Activated T-cell treated with anti-CD3 and anti-CD28 coated beads for 48 hours (primary cell): ENCODE measurements at places on chromosomes 2 and 18.
A peak's percentile ranks its signal among the peaks of the same experiment; 100 is the strongest.

GRCh38 chr18:3879836-3880120 lies 429.8 kb downstream of the TGIF1 start:
- DNase-seq: no peak

DNA sequence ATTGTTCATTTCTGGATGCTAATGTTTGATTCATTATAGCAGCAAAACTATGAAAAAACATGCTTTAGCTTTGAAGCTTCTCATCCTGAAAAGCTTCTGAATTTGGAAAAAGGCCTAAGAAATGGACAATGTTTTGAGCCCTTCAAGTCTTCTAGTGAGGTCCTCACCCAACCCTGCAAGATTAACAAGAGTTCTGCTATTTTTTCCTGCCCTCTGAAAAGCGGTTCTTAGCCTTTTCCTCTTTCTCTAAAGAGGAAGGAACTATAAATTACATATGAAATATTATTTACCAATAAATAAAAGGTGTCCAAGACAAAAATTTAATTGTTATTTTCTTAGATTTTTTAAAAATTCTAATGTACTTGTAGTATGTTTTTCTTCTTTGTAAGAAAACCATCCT lies 19.9 kb upstream of the CDH19 start:
- DNase-seq: no peak

DNA sequence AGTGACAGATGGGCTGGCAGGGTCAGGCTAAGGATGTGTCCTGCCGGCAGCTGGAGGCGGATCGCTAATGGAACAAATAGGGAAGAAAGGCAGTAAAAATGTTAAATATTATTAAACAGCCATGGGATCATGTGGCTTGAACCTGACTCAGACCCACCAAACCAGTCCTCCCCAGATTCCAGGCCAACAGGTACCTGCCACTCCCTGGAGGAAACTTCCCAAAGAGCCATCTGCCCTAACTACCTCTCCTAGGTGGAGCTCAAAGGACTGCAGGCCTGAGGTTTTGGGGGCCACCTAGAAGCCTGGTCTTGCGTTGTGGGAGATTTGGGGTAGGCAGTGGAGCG lies 34.3 kb downstream of the CIB4 start:
- no peak for DNase-seq

GRCh38 chr2:127619877-127620705 lies 25.9 kb upstream of the GPR17 start:
- no peak for DNase-seq

- DNase-seq: no peak
Observed at GRCh38 chr2:73032702-73033097, 38.8 kb downstream of the SFXN5 start.

- no peak for DNase-seq
Observed at GRCh38 chr2:197573608-197574007, 57.7 kb downstream of the MOB4 start.

DNA sequence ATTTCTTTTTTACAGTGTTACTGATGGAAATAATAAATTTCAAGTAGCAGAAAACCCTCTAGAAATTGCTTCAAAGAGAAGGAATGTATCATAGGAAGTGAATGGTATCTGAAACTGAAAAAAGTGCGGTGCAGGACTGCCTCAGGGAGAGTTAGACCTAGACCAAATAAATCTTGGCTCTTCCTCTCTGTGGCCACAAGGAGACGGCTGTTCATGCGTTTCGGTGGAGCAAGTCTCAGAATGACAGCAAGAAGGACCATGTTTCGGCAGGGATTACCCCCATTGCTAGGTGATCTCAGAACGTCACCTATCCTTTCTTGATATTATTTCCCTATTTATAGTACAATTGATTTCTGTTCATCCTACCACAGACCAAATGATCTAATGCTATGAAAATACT lies 522.3 kb downstream of the SOX11 start:
- DNase-seq: no peak

GRCh38 chr2:59892398-59892797 lies 661.1 kb downstream of the BCL11A start:
- no peak for DNase-seq

- DNase-seq: no peak
Observed at GRCh38 chr2:216991563-216991962, 131.7 kb upstream of the TNP1 start.

DNA sequence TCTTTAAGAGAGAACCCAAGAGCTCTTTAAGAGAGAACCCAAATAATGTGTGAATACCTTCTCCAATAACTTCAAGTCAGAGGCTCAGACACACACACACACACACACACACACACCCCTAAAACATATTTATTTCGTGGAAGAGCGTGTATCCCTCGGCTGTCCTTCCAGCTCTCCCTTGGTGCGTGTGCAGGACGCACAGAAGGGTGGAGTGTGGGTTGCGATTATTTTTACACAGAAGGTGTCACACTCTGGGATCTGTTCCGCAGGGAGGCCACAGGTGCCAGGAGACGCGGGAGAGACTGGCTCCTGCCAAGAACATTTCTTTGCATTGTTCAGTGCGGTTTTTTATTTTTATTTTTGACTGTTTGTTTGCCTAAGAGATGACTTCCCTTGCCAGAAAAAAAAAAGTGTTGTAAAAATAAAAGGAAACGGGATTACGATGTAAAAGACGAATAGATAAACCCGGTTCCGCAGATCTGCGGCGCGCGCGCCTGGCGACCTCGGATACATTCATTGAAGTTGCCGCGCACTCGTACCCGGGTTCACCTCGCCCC lies 47.3 kb upstream of the ATP6V1B1 start:
- DNase-seq: no peak

- DNase-seq: peak; percentile 8
Observed at GRCh38 chr2:101038455-101039255, 36.6 kb downstream of the RPL31 start.

- DNase-seq: no peak
Observed at GRCh38 chr2:101267671-101268656, 15.3 kb downstream of the CNOT11 start.

GRCh38 chr2:114056294-114057143 lies 166.6 kb downstream of the ACTR3 start:
- no peak for DNase-seq

DNA sequence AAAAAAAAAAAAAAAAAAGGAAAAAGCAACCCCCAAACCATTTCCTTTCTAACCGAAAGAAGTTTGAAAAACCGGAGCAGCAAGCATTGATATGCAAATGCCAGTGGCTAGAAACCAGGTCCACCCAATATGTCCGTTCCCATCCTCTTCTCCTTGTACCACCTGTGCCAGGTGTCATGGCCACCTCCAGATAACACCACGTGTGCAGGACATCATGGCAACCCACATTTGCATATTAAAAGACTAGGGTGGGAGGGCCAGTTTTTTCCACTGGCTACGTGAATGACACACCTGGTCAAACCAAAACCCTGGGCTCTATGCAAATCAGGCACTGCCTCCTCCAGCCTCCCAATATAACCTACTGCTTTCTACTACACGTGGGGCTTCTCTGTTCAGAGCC lies 303.3 kb upstream of the GULP1 start:
- no peak for DNase-seq

DNA sequence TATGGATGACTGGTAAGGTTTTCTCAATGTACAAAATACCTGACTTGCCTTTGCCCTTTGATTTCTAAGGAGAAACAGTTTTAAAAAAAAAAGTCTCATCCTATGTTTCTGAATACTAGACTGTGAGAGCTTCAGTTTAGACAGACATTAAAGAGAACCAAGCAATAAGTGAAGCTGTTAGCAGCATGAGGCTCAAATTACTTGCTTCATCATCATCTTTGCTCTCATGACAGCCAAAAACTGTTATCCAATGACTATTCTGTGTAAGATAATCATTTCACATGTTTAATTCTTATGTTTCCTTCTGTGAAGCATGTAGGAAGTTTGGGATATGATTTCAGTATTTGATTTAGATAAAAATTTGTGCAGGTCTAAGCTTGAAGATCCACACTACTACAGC lies 129.2 kb downstream of the COMMD1 start:
- no peak for DNase-seq

DNA sequence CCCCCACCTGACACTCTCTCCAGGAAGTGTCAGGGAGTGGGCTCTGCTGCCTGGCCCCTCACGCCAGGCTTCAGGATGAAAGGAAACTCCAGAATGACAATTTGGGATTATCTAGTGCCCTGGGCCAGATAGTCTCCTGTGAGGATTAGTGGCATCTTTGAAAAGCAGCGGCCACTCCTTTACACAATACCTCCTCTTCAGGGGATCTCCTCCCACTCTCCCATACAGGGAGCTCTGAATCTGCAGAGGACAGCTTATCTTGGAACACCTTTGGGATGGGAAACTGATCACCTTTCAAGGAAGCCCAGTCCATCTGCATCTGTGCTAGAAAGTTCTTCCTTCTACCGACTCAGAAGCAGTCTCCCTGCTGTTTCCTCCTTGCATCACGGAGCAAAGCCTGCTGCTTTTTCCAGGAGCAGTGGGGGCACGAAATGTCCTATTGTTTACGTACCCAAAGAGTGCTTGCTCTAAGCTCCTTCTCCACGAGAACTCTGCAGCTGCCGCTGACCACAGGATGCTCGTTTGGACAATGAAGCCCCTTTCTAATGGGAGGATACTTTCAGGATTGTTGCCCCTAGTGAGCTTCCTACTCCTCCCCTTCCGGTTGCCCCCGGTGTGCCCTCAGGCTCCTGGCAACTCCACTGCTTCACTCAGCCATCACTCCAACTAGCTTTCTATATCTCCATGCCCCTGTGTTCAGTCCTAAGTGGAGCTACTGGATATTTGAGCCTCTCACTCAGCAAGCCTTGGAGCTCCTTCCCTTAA lies 31.5 kb downstream of the SIX3 start:
- no peak for DNase-seq

- DNase-seq: no peak
Observed at GRCh38 chr2:215071676-215072075, 66.8 kb downstream of the ABCA12 start.

GRCh38 chr2:190701586-190701985 lies 52.7 kb downstream of the NAB1 start:
- DNase-seq: no peak

- DNase-seq: no peak
Observed at GRCh38 chr2:167869200-167869599, 378.2 kb downstream of the STK39 start.

- DNase-seq: no peak
Observed at GRCh38 chr2:105849431-105850179, 104.9 kb downstream of the NCK2 start.

- DNase-seq: no peak
Observed at GRCh38 chr2:121203591-121204249, 81.3 kb downstream of the TFCP2L1 start.

DNA sequence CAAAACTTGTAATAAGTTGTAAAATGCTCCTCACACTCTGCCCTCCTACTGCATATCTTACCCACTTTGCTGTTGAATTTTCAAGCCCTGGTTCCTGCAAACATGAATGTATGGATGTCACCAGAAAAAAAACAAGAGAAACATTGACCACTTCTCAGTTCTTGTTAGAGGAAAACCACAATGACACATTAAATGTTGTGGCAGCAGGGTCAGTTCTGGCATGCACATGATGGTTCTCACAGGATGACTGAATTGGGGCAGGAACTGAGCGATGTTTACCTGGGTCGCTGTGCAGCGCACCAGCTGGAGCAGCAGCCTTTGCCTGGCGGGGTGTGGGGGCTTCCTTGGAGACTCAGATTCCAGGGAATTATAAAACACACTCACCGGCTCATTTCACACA lies 14.0 kb upstream of the PRKCE start:
- no peak for DNase-seq

- DNase-seq: no peak
Observed at GRCh38 chr18:34659579-34660517, 50.2 kb upstream of the DTNA start.

- no peak for DNase-seq
Observed at GRCh38 chr2:188976545-188977268, 2.5 kb downstream of the COL3A1 start.

DNA sequence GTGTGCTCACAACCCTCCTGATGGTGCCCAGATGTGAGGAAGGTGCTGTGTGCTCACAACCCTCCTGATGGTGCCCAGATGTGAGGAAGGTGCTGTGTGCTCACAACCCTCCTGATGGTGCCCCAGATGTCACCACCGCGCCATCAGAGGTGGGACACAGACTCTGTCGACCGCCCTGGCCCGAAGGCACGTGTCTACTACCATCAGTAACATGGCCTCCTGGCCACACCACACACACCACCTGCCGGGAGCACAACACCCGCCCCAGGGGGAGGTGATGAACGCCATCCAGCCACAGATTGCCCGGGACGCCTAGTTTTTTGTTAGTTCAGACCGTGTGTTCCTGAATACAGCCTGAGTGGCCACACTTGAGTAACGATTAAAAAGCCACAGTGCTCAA lies 24.5 kb downstream of the HDAC4 start:
- no peak for DNase-seq

GRCh38 chr18:52341608-52342381 lies 1.8 kb downstream of the DCC start:
- DNase-seq: no peak

DNA sequence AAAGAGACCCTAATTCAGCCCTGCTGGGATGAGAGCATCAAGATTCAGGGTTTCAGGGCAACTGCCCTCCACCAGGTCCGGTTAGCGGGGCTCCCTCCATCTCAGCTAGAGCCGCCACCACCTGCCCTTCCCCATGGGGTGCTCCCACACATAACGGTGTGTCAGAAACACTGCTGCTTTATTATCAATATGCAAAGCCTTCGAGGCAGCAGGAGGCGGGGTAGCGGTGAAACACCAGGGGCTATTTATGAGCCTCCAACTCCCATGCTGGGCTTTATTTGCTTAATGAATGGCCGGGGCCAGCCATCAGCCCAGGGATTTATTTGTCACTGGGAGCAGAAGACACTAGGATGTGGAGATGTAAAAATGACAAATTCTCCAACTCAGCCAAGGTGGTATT lies 109.8 kb downstream of the GALNT14 start:
- no peak for DNase-seq

GRCh38 chr2:167475791-167476190 lies 587.5 kb downstream of the XIRP2 start:
- DNase-seq: no peak

DNA sequence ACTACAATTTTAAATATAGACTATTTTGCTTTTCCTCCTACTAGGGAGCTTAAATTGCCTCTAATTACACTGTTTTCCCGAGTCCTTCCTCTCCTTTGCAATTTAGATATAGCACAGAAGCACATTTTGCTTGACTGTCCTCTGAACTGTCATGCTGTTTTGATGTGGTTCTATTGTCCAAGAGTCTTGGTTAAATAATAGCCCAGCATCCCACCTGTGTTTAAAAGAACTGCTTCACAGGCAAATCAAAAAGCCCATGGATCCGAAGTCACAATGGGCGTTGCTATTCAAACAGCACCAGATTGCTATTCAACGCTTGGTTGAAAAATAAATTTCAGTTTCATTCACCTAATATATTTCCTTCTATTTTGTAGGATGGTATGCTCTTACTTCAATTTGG lies 22.3 kb upstream of the ACTR3 start:
- DNase-seq: no peak

GRCh38 chr2:187462839-187463238 lies 14.8 kb upstream of the CALCRL start:
- DNase-seq: no peak

DNA sequence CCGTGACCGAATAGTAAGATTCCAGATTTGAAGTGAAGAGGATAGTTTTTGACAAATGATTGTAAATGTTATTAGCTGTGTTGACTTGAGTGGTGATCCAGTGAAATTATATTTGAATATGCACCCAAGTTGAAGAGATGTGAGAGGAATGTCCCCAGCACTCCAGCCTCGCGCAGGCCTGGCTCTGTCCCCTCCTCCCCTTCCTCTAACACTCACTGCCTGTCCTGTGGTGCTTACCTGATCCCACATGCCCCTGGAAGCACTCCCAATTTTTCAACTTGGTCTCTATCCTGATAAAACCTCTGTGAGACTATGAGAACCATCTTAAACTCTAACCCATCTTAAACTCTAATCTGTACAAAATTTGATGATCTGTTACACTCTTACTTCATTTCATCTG lies 154.7 kb upstream of the LRP1B start:
- no peak for DNase-seq
